ENCODE measurements at places on chromosomes 12 and 14.
A peak's percentile ranks its signal among the peaks of the same experiment; 100 is the strongest.

DNA sequence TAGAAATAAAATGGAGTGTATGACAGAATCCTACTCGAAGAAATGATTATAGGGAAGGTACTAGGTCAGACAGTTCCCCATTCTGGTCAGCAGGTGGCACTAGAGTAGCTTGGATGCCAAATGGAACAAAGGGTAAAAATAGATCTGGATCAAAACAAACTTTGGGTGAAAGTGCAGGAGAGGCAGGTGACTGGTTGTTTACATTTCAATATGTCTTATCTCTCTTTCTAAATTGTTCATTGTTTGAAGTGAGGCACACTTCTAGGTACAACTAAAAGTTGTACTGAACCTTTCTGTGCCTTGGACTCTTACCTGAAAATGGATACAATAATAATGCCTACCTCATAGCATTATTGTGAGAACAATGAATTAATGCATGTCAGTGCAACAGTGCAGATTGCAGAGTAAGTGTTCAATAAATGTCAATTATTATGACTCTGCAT, 62.0 kb upstream of the OSBPL8 start:
- DNase-seq = peak; percentile 2

GRCh38 chr12:48982397-48983080, 4.4 kb downstream of the WNT1 start:
- DNase-seq = no peak

- DNase-seq = no peak
Observed at GRCh38 chr14:23633160-23633701, 2.9 kb upstream of the DHRS2 start.

- no peak for DNase-seq
Observed at GRCh38 chr14:72264716-72265115, 332.5 kb downstream of the RGS6 start.

DNA sequence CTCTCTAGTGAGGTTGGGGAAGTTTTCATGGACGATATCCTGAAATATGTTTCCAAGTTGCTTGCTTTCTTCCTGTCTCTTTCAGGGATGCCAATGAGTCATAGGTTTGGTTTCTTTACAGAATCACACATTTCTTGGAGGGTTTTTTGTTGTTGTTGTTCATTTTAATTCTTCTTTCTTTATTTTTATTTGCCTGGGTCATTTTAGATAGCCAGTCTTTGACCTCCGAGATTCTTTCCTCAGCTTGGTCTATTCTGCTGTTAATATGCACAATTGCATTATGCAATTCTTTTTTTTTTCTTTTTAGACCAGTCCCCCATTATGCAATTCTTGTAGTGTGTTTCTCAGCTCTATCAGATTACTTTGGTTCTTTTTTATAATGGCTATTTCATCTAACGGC, 338.9 kb downstream of the AEBP2 start:
- no peak for DNase-seq

DNA sequence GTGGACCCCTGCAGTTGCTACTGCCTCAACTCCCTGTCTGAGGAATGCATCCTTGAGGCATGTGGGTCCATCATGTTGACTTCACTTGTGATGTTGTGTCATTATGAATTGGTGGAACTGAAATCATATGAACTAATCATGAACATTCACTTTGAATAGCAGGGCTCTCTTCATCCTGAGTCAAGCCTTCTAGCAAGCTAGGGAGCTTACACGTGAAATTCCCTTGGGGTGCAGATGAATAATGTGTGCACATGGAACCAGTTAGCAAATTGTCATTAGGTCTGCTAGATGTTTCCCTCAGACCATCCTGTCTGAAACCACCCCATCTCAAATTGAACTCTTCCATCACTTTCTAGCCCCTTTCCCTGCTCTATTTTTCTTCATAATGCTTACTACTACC, 3.6 kb downstream of the COQ6 start:
- no peak for DNase-seq

DNA sequence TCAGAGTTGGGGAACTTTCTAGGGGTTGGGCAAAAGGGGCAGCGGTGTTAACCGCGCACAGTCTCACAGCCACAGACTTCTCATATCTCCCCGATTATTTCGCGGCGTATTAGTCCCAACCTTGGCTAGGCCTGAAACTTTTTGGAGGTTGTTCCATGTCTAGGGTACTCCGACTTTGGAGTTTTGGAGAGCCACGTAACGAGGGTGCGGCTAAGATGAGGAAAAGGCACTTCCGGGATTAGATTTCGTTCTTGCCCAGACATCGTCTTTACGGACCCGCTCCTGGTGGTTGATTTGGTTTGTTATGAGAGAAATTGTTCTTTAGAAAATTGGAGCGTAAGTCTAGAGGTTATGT, 513 bp downstream of the CCNK start:
- no peak for DNase-seq

GRCh38 chr14:74019408-74020137, 424 bp downstream of the BBOF1 start:
- no peak for DNase-seq

DNA sequence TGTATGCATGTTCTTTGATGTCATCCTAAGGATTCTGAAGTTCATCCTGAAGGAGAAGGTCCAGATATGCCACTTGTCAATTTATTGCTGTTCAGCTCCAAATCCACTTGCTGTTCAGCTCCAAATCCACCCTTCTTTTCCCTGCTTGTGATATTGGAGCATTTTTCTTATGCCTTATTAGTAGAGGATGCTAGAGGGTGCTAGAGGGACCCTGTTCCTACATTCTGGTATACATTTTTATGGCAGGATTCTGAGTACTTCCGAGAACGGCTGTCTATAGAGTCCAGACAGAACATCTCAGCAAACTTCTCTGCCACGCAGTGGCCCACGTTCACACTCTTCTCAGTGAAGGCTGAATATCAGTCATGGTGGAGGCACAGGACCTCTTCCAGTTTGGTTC, 406.7 kb downstream of the NOVA1 start:
- DNase-seq = no peak

- no peak for DNase-seq
Observed at GRCh38 chr12:46450279-46450748, 77.7 kb upstream of the SLC38A2 start.

- no peak for DNase-seq
Observed at GRCh38 chr12:59193476-59194050, 273.3 kb upstream of the LRIG3 start.

DNA sequence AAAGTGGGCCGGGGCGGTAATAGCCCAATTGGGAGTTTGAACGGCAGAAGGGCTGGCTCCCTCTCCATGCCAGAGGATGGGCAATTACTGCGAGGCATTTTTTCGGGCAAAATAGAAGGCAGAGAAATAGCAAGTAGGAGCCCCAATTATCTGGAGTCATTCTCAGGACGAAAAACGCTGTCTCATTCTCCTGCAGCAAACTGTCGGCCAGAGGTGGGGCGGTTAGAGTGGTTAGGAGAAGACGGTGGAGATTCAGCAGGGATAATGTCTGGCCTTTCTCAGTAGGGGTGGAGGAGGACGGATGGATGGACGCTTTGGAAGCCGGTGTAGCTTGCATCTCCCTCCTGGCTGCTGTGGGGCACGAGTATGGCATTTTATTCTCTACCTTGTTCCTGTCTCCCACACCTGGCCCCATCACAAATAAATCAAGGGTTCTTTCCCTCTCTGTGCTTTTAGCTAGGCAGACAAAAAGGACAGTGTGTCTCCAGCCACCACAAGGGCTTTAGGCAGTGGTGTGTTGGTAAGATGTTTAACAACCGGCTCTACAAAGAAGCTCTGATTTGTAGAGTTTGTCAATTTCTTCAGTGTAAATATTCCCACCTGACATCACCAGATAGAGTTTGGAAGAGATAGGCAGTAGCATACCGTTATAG, 140.5 kb upstream of the LHX5 start:
- no peak for DNase-seq

DNA sequence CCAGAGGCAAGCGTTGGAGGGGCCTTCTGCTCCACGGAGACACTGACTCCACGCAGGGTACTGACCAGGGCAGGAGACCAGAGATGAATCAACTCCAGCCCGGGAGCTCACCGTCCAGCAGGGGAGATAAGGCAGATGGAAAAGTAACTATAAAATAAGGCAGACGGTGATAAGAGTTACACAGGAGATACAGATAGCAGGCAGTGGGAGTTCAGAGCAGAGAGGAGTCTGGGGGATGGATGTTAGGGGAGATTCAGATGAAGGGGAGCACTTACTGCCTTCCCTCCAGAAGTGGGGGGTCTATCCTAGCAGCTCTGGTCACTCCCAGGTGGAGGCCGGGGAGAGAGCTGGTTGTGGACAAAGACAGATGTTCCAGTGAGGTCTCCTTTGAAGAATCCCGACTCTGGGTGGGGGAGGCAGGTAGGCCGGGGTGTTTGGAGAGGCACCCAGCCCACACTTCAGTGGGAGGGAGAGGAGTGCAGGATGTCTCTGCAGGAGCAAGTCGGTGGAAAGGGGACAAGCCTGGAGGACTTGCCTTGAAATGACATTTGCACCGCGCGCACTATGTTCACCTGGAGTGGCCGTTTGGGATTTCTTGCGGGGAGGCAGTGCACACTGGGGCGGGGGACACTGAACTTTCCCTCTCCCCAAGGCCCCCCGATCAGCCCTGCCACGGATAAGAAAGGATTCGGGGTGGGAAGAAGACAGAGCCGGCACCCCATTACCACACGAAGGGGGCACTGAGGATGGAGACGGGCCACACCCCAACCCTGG, 1.2 kb downstream of the PITPNM2 start:
- DNase-seq = no peak
